ENCODE measurements at places on chromosomes 6 and 20.
A peak's percentile ranks its signal among the peaks of the same experiment; 100 is the strongest.

DNA sequence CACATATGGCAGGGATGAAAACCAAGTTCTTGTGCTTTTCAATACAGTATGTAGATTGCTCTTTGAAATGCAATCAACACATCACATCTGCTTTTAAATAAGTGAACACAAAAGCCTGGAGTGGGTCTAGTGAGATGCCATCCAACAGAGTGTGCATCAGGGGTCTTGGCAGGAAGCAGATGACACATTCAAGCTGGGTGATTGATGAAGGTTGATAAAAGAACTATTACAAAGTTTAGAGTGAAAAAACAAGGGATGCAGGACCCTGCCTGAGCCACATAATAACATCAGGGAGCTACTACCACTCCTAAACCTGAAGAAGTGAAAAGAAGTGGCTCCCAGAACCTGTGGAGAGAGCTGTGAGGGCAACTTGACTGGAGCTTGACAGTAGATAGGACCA, 16.6 kb upstream of the PLCB1 start:
- DNase-seq, result no peak

- DNase-seq, result no peak
Observed at GRCh38 chr20:38270869-38271605, 10.5 kb upstream of the KIAA1755 start.

DNA sequence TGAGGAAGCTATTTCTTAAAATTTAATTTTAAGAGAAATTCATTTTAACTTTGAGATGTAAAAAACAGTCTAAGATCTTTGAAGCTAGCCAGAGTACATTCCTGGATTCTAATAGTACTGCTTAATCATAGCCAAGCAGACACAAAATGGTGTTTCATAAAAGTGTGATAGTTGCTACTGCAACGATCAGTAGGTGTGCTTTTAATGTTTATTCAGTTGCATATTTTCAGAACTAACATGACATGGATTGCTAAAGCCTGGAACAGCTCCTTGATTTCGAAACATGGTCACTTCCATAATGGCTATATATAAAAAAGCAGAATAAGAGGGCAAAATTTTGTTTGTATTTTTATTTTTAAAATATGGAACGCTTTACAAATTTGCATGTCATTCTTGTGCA, 35.5 kb downstream of the SESN1 start:
- no peak for DNase-seq

- no peak for DNase-seq
Observed at GRCh38 chr6:75147512-75147911, 58.3 kb downstream of the COL12A1 start.

GRCh38 chr6:134122775-134123174, 70.4 kb upstream of the SLC2A12 start:
- DNase-seq, result no peak

DNA sequence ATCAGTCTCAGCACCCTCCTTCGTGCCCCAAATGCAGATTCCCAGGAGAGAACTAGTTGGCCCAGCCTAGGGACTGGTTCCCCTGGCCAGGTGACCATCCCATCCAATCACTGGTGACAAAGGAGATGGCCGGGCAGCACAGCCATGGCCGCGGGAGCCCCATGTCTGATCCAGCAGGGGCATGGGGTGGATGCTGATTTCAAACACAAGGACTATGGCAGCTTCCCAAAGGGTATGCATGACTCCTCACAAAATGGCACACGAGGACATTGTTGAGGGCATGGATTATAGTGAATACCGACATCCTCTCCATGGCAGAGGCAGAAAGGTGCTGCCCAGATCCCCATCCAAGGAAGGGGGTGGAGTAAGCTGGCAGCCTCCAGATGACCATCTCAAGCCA, 9.9 kb upstream of the LSM14B start:
- no peak for DNase-seq

- DNase-seq, result no peak
Observed at GRCh38 chr6:114304304-114304887, 38.4 kb downstream of the HS3ST5 start.

DNA sequence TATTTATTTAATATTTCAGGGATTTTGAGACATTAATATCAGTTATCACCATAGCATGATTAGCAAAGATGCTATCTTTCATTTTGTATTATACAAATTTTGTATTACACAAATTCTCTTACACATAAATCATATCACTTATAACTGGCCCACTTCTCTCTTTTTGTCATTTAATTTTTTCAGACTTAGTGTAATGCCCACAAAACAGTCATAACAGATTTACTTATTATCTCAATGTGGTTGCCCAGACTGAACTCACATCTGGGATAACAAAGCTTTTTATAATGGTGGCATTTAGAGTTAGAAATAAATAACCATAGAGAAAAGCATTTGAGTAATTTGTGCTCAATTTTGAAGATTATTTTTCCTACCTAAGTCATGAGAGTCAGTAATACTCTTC, 148.3 kb downstream of the TFAP2B start:
- no peak for DNase-seq

GRCh38 chr6:132227904-132228303, 173.4 kb downstream of the MOXD1 start:
- DNase-seq, result no peak

DNA sequence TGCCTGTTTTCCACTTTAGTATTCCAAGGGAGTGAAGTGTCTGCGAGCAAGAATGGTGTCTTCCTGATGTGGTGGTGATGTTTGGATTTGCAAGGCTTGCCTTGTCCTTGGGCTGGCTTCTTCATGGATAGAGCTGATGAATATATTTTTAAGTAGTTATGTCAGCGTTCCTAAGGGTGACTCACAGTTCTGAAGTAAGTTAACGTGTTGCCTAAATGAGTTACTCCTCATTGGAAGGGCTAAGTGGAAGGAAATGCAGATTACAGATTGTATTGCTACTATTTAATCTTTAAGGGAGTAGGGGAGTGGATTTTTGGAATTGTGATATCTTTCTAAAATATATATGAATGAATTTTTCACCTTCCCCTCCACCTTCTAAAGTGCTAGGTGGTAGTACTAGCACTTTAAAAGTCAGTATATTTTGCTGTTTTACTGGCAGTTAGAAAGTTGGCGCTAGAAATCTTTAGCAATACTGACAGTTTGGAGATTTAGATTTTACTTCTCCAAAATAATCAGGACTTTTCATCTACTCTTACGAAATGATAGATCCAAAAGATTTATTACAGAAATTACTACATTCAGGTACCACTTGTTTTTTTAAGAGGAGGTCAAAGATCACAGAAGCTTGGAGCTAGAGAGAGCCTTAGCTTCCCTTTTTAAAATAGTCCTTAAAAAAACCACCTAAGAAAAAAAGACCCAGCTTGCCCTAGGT, 197.4 kb downstream of the JARID2 start:
- no peak for DNase-seq

- no peak for DNase-seq
Observed at GRCh38 chr6:311679-312220, 19.5 kb downstream of the DUSP22 start.

- no peak for DNase-seq
Observed at GRCh38 chr20:19212469-19212815, at the start of gene SLC24A3. TSS of gene SLC24A3 (plus strand) at chr20:19212642.

- no peak for DNase-seq
Observed at GRCh38 chr6:5850848-5851255, 155.9 kb downstream of the NRN1 start.

- no peak for DNase-seq
Observed at GRCh38 chr20:45066372-45066771, 34.6 kb downstream of the KCNS1 start.

DNA sequence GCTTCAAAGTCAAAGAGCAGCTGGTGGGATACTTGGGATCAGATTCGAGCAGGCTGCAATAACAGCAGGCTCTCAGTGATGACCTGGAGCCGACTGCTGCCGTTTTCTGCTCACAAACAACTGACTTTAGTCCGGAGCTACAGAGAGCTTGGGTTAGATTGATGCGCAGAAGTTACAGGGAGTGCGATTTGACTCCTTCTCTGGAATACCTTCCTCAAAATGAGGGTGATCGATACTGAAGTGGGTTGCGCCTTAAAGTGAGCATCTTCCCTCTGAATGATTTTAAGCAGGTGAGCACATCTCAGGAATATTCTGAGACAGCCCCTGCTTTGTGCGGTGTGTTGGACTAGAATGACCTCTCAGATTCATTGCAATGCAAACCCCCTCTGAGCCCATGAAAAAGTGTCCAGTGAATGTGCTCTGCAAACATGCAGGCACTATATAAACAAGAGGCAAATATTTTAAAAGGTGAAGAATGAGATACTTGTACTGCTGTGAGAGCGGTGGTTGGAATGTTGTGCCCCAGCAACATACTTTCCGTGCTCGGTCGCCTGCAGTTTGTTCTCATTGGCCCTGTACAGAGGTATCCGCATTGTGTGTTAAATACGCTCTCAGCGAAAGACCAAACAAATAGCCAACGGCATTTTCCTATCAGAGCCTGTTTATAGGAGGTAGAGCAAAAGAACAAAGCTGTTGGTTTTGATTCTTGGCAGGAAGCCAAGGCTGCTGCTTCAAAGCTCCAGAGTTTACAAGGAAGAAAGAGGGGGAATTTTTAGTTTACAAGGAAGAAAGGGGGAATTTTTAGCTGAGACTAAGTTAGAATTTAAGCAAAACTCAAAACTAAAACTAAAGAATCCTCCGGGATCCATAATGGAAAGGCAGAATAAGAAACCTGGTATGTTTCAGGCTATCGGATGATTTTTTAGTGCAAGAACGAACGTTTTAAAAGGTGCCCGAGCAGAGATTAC, 67.7 kb downstream of the PHACTR2 start:
- no peak for DNase-seq

- DNase-seq, result peak; percentile 59
Observed at GRCh38 chr20:1734269-1734858, 76.8 kb upstream of the SIRPG start.

GRCh38 chr6:81480139-81480538, 272.3 kb downstream of the TENT5A start:
- no peak for DNase-seq

GRCh38 chr6:10487668-10488327, 33.4 kb upstream of the GCNT2 start:
- DNase-seq, result no peak

DNA sequence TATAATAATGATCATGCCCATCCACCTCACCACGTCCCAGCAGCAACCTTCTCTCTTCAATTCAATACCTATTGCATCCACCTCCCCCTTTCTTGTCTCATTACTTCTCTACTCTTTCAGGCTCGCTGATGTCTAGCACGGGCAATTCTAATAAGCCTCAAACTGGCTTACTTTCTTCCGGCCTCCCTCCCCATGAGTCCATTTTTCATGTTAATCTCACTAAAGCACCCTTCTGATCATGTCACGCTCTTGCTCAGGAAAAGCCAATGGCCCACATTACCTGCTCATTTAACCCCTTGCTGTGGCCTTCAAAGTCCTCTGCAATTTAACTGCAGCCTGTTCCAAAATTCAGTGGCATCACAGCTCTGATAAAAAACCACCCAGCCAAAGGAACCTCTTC, 105.1 kb downstream of the UTRN start:
- DNase-seq, result no peak

DNA sequence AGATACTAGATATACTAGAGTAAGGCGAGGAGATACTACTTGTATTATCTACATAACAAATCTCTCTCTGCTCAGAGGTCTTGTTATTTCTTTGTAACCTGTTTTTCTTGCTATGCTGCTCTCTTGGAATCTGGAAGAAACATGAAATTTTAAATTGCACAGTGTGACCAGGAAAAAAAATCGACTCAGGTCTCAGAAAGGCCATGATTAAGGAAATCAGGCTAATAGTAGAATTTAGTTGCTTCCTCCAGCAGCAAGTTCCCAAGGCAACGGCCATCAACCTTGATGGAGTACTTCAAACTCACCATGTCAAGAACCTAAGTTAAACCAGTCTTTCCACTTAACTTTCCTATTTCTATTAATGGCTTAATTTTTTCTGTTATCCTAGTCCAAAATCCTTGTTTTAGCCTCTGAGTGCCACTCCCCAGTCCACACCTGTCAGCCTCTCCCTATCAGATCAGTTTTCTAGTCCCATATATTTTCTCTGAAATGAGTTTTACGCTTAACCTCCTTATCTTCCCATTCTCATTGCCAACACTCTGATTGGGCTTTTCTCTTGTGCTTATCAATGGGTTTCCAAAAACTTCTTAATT, 87.7 kb upstream of the BEND3 start:
- DNase-seq, result no peak

GRCh38 chr6:82589509-82590206, 226.0 kb downstream of the TPBG start:
- DNase-seq, result no peak

GRCh38 chr6:47318236-47318989, 8.7 kb upstream of the TNFRSF21 start:
- no peak for DNase-seq

- no peak for DNase-seq
Observed at GRCh38 chr6:159842035-159842434, 42.0 kb downstream of the PNLDC1 start.

DNA sequence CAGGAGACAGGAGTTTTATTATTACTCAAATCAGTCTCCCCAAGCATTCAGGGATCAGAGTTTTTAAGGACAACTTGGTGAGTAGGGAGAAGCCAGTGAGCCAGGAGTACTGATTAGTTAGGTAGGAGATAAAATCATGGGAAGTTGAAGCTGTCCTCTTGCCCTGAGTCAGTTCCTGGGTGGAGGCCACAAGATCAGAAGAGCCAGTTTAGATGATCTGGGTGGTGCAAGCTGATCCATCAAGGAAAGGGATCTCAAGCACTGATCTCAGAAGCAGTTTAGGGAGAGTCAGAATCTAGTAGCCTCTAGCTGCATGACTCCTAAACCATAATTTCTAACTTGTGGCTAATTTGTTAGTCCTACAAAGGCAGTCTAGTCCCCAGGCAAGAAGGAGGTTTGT, 706.5 kb upstream of the MAP3K7 start:
- no peak for DNase-seq

- DNase-seq, result no peak
Observed at GRCh38 chr6:131574133-131574532, 1.1 kb downstream of the ARG1 start.

GRCh38 chr20:47662483-47663353, 122.6 kb downstream of the SULF2 start:
- no peak for DNase-seq

- DNase-seq, result no peak
Observed at GRCh38 chr20:53402233-53403005, 191.2 kb downstream of the ZNF217 start.

DNA sequence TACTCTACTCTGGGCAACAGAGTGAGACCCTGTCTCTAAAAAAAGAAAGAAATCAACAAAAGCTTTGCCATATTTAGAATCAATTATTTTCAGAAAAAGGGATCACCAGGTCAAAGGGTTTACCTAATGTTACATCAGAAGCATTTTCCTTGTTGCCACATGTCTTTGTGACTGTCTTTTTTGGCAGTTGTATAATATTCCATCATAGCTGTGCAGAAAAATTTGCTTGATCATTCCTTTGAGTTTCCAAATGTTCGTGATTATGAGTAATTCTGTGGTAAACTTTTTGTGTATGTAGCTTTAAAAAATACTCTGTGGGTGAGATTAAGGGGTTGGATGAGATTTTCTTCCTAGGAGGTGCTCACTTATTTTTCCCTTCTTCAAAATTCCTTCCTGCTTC, 26.4 kb downstream of the PNPLA1 start:
- DNase-seq, result no peak

Measured in CD4-positive, alpha-beta T cell treated with Interleukin-15 for 4 hours (primary cell).